GM23338 (cell line): ENCODE measurements at places on chromosomes 1 and 21.

DNA sequence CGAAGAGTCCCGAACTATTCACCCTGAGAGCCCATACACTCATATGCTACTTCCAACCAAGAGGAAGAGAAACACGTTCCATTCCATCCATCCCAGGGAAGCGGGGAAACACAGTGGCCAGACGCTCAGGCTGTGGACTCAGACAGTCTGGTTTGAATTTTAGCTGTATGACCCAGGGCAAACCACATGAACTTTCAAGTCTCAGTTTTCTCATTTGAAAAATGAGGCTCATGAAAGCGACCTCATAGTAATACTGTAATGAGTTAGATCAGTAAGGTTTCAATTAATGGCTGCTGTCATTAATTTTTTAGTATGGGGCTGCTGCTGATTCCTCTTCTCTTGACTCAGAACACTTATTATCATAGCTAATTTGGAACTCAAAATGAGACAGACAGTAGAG lies 1.5 kb downstream of the FCRL4 start:
- H3K27me3 ChIP-seq, result no peaks in the 10 kb centered on the region
- DNase-seq, result no peak
- no peaks in the 10 kb centered on the region for H3K36me3 ChIP-seq
- H3K4me1 ChIP-seq, result no peaks in the 10 kb centered on the region
- no peak overlapping the region for H3K27ac ChIP-seq

DNA sequence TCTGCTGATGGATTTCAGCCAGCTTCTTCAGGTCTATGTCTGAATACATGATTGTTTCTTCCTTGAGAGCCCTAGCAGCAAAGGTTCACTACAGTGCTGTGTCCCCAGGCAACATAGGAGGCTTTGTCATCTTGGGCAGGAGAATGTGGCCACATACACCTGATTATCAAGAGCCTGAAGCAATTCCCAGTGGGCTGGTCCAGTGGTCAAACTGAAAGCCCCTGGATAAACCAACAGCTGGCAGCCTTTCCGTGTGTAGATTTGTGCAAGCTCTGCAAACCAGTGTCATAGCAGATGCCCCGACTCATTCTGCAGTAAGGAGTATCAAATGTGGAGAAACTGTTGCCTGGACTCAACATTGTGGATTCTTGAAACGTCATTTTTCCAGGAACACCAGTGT lies 2.3 kb upstream of the GIPC2 start:
- H3K27me3 ChIP-seq, result peaks cover 42% of the 10 kb centered on the region
- H3K27ac ChIP-seq, result no peak overlapping the region
- no peaks in the 10 kb centered on the region for H3K36me3 ChIP-seq
- H3K4me1 ChIP-seq, result peaks cover 22% of the 10 kb centered on the region
- no peak for DNase-seq

DNA sequence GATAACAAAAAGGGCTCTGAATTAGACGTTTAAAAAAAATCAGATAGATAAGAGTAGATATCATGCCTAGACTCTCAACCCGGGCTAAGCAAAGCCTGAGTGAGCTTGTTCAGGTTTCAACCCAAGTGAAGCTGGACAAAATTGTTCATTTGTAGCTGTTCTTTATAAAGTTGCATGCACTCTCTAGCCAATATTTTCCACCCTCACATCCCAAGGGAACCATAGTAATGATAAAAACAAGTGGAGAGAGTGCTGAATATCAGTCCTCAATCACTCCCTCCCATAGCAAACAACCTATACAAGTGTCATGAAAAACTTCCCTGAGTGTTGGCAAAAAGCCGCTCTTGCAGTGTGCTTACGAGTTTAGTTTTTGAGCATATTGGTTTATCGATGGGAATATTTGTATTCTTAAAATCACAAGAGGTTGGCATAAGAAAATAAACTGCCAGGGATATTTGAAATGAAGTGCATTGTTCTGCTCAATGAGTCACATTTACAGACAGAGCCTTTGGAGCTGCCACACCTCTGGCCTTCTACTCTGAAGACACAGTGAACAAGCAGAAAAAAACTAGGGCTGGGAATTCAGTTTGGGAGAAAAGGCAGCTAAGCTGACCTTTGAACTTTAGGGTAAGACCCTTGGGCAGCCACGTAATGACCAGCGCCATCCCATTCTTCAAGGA lies 2.2 kb upstream of the CLCA2 start:
- no peak for DNase-seq
- no peaks in the 10 kb centered on the region for H3K27me3 ChIP-seq
- H3K36me3 ChIP-seq, result no peaks in the 10 kb centered on the region
- no peak overlapping the region for H3K4me3 ChIP-seq
- no peaks in the 10 kb centered on the region for H3K4me1 ChIP-seq

DNA sequence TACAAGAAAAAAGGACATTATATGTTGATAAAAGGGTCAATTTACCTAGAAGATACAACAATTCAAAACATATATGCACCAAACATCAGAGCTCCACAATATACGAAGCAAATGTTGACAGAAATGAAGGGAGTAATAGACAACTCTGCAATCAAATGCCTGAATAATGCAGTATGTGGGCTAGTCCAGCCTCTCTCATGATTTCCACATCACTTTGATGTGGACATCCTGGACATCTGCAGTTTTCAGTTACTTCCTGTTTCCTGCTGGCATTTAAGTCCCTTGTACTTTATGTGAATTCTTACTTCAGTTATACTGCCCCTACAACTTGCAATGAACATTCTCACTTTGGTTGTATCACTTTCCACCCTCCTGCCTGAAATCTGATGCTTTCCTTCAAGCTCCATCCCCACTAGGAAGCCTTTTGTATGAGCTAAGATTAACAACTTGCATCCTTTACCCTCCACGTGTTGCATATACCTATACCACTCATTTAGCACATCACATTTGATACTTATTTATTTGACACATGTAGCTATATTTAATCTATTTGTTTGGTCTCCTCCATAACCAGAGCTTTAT lies 36.7 kb downstream of the DISC1 start:
- DNase-seq, result no peak
- peaks cover 18% of the 10 kb centered on the region; the same call in 1 of the 2 replicates for H3K4me1 ChIP-seq
- H3K36me3 ChIP-seq, result no peaks in the 10 kb centered on the region
- no peaks in the 10 kb centered on the region for H3K27me3 ChIP-seq
- H3K4me3 ChIP-seq, result no peak overlapping the region
- no peak overlapping the region for H3K27ac ChIP-seq

DNA sequence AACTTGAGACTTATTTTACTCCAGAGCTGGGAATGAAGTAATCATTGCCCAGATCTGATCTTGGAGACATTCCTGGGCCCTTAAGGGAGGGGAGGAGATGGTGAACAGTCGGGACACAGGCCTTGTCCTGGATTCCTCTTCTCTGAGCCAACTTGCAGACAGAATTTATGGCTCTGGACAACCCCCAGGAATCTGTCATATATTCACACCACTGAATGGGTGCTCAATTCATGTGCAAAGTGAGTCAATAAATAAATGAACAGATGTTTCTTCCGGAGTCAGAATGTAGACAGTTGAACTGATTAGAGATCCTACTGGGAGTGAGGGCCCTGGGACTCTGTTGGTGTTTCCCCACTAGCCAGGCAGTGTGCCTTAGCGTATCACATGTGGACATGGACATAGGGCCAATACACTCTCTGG lies 2.6 kb downstream of the TUFT1 start:
- no peak overlapping the region for H3K27ac ChIP-seq
- peaks cover 7% of the 10 kb centered on the region; the same call in 1 of the 2 replicates for H3K36me3 ChIP-seq
- peaks cover 17% of the 10 kb centered on the region for H3K4me1 ChIP-seq
- DNase-seq, result no peak
- no peak overlapping the region for H3K4me3 ChIP-seq
